Occipital lobe (tissue), 3 donors: ENCODE measurements at places on chromosomes 13 and 19. TPM values are rescaled to one million over a fixed set of nuclear protein-coding genes. Genes with fewer than 3 reads are reported as not detected.

- DNase-seq, result no peak
These were observed 1.4 kb upstream of the ANGPTL8 start for GRCh38 chr19:11238041-11238440.

- DNase-seq, result no peak
These were observed 1.0 kb downstream of the HIF3A start for GRCh38 chr19:46297700-46298478.

GRCh38 chr13:69793783-69794453 is 313.7 kb upstream of the ATXN8OS start:
- no peak for DNase-seq

DNA sequence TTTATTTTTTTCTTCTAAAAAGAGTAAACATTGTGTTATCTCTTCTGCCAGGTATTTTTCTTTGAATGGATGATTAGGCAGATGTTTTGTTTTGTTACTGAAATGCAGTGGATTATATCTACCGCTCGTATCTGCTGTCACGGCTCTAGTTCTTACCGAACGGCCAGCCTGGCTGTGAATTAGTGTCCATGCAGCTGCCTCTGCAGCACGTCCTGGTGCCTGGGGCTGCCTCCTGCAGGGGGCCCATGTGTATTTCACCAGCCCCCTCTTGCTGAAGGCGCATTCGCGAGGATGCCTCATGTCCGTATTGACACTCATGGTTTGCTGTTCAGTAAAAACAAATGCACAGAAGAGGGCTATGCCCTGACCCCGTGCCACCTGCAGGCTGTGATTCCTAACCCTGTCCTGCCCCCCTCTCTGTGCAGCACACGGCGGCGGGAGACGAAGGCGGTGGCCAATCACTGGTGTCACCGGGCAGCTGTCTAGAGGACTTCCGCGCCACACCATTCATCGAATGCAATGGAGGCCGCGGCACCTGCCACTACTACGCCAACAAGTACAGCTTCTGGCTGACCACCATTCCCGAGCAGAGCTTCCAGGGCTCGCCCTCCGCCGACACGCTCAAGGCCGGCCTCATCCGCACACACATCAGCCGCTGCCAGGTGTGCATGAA is 49.9 kb downstream of the RAB20 start:
- no peak for DNase-seq

DNA sequence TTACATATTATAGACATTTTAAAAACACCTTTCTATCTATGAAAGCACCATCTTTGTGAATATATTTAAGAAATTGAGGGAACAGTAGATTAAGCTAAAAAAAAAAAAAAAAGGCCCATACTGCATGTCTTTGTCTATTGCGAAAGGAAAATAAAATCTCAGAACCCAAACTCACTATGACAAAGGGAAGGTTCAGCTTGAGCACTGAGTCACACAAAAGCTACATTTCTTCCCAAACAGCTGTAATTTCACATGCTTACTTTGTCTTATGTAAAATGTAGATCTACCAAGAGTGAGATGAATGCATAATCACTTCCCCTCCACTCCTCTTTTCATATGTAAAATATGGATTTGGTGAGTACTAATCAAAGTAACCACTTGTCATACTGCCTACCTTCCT is 640.1 kb upstream of the KLF12 start:
- DNase-seq, result no peak

DNA sequence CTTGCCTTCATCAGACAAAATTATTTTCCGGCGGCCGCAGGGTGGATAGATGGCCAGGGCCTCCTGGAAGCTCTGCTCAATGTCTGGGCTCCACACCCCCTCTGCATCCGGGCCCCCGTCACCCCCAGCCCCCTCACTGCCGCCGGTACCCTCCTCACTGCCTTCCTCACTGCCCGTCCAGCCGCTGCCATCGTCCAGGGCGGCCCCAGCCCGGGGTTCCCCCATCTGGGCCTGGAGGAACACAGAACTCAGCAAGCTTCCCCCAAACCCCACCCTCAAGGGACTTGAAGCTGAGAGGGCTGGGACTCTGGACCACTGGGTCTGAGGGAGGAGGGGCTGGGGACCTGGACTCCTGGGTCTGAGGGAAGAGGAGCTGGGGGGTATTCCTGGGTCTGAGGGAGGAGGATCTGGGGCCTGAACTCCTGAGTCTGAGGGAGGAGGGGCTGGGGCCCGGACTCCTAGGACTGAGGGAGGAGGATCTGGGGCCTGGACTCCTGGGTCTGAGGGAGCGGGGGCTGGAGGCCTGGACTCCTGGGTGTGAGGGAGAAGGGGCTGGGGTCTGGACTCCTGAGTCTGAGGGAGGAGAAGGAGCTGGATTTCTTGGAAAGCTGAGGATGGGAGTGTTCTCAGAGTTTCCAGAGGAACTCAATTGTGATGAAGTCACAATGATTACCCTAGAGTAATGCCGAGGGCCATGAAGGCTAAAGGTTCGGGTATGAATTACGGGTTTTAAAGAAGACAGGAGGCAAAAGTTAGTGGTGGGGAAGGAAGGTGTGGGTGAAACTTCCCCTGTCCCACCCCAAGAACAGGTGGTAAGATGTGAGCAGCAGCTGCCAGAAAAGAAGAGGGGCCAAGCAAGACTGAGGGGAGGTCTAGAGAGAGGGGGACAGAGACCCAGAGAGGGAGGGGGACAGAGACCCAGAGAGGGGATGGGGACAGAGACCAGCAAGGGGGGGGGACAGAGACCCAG is 2.1 kb downstream of the TEAD2 start:
- DNase-seq, result no peak

DNA sequence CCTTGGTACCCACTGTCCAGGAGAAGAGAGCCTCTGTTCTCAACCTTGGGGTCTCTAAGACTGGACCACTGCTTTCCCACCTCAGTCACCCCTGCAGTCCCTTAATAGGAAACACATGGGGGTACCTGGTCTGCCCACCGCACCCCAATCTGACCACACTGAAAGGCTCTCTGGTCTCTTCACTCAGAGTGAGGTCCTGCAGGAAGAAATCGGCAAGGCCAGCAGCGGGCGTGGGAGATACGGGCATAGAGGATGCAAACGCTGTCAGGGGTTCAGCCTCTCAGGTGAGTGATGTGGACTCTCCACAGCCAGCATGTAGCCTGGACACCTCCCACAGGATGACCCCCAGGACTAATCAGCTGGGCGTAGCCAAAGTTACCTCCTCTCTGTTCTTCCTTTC is 3.5 kb downstream of the SIGLEC9 start:
- no peak for DNase-seq

DNA sequence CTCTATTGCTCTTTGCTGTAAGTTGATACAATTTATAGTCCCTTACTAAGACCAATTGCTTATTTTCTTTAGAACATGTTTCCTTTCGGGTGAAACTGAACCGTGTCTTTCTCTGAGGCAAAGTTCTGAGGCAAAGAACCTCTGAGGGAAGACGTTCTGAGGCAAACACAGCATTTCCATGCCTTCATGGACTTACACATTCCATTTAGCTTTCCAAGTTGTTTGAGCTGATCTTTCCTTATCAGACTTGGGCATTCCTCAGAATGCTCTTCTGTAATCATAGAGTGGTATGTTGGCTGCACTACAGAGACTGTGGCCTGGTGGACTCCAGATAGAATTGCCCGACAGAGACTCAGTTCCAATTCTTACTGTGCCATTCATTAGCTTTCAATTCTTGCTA is 579.1 kb downstream of the KCTD12 start:
- DNase-seq, result no peak

DNA sequence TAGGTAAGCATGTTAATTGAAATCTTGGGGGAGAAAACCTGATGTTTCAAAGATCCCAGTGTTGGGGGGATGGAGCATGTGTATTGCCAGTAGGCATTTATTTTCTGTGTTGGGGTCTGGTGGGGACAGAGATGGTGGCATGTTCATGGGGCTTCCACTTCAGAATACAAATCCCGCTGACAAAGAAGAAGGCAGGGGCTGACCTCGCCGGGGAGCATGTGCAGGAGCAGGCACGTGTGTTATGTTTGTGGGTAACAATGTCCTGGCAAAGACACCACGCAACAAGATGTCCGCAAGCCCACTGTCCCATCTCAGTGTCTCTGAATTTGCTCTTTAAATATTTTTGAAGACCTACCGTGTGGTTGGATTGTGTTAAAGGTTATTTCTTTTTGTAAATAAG is 164.5 kb downstream of the TEX29 start:
- no peak for DNase-seq

Gene HSD17B14
- total RNA-seq, result 2.5 TPM

Gene NCAN
- 161 TPM for total RNA-seq

Gene SWSAP1
- 1.6 TPM for total RNA-seq

Gene ITGBL1
- total RNA-seq, result 1.1 TPM
